Astrocyte of the spinal cord (primary cell): ENCODE measurements at places on chromosomes 3 and 15.
A peak's percentile ranks its signal among the peaks of the same experiment; 100 is the strongest.

DNA sequence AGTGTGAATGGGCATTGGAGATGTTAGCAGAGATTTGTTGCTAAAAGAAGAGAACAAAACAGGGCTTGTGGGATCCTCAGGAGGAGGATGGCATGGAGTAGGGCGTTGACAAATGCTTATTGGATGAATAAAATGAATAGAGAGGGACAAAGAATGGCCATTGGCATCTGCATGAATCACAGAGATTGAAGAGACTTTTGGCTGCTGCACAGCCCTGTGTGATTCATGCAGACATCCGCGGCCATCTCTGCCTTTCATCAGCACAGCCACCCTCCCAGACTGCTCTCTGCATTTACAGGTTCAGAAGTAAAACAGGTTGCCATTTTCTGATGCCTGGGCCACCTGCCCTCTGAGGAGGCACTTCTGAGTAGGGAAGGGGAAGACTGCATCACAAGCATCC lies 397.9 kb downstream of the EPHB1 start:
- no peak for DNase-seq

GRCh38 chr3:112187300-112187699 lies 54.3 kb upstream of the GCSAM start:
- DNase-seq = no peak

DNA sequence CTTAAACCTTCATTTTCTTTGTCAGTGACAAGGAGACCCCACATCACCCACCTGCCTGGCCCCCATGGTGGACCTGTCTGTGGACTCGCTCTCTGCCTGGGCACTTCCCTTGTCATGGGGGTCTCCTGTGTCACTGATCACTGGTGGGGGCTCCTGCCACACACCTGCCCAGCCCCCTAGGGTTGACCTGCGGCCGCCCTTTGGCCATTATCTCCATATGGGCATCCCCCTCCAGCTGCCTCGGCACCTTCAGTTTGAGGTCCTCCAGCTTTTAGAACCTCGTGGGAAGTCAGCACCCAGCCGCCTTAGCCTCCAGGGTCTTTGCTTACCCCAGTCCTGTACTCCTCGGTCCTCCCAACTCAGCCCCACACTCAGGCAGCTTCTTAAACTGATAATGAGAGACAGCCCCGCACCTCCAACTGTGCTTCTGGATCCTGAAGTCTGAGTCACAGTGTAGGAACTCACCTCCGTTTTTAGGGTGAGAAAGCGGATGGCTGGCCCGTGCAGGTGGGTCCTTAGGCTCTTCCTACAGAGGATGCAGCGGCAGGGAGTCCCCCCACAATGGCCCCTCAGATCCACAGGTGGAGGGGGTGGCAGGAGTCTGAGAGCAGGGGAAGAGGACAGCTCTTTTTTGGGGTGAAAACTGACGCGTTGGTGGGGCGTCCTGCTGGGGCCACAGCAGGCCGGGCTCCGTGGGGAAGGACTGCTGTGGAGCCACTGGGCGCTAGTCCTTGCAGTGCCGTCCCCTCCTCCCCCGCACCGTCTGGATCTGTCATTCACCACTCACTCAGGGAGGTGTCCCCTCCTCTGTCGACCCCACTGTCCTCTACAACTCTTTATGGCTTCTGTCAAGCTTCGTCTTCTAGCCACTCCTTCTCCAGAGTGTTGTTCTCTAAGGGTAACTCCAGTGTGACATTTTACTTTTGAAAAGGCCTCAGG lies 8.7 kb upstream of the PRR23E start:
- DNase-seq = no peak

DNA sequence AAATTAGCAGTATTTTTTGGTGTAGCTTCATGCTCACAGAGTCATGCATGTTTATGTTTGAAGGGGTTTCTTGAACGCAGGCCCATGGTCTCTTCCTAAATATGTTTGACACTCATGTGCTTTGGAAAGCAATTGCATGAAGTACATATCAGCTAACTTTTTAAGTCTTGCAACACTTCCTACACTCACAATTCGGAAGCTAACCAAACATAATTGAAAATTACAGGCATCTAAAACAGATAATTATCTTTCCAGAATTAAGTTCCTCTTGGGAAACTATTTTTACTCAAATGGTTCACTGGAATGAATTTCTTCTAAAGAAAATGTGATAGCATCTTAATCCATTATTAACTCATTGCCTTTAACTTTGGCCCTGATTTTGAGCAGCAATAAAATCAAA lies 438.9 kb downstream of the RAP2B start:
- no peak for DNase-seq

DNA sequence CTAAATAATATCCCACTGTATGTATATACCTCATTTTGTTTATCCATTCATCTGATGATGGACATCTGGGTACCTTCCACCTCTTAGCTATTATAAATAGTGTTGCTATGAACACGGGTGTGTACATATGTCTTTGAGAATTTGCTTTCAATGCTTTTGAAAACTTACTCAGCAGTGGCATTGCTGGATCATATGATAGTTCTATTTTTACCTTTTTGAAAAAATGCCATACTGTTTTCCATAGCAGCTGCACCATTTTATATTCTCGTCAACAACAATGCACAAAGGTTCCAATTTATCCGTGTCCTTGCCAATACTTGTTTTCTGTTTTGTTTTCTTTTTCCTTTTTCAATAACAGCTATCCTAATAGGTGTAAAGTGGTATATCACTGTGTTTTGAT lies 77.1 kb downstream of the PEAK1 start:
- DNase-seq = no peak

GRCh38 chr15:78641102-78641748 lies at the start of gene CHRNB4:
Gene CHRNB4 (minus strand): TSS chr15:78641210. CDS start chr15:78641133, 77 bp downstream.
- no peak for DNase-seq

DNA sequence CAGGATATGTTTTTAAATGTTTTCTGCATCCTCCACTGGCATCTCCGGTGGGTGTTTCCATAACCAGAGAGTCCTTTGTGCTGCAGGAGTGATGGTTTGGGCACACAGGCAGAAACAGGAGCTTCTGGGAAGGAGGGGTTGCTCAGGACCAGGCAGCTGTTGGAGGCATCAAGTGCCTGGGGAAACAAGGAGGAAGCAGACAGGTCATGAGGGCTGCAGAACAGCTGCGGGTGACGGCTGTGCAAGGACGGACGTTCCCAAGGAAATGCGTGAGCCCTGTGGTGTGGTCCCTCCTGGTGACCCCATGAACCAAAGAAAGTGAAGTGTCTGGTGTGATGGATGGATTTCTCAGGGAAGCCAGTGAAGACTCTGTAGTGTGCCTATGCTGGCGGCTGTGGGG lies 61.2 kb upstream of the TNFAIP8L3 start:
- no peak for DNase-seq

DNA sequence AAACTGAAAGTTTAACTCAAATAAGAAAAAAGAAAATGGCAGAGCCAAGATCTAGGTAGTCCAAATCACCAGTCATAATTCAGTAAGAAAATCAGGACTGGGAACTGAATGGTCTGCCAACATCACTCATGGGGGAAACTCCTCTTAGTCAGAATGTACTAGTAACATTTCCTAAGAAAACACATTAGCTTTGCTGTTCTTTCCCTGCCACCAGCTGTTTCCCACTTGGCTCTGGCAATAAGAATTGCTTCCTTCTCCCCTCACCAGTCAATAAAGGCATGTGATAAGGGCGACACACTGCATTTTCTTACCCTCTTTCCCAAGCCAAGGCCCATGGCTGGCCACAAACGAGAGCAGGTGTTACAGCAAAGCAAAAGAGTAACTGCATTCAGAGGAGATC lies 46.1 kb downstream of the PIK3R4 start:
- DNase-seq = peak; percentile 62

- DNase-seq = peak; percentile 15
These were observed 41.1 kb upstream of the SEC61A1 start for GRCh38 chr3:128011140-128011539.

GRCh38 chr3:101676765-101677435 lies at the start of gene ZBTB11:
Gene ZBTB11 (minus strand): TSS chr3:101677132. CDS start chr3:101676914, 218 bp downstream.
- peak; percentile 100 for DNase-seq

- no peak for DNase-seq
These were observed 35.4 kb downstream of the RNU5B-1 start for GRCh38 chr15:65339920-65340319.

DNA sequence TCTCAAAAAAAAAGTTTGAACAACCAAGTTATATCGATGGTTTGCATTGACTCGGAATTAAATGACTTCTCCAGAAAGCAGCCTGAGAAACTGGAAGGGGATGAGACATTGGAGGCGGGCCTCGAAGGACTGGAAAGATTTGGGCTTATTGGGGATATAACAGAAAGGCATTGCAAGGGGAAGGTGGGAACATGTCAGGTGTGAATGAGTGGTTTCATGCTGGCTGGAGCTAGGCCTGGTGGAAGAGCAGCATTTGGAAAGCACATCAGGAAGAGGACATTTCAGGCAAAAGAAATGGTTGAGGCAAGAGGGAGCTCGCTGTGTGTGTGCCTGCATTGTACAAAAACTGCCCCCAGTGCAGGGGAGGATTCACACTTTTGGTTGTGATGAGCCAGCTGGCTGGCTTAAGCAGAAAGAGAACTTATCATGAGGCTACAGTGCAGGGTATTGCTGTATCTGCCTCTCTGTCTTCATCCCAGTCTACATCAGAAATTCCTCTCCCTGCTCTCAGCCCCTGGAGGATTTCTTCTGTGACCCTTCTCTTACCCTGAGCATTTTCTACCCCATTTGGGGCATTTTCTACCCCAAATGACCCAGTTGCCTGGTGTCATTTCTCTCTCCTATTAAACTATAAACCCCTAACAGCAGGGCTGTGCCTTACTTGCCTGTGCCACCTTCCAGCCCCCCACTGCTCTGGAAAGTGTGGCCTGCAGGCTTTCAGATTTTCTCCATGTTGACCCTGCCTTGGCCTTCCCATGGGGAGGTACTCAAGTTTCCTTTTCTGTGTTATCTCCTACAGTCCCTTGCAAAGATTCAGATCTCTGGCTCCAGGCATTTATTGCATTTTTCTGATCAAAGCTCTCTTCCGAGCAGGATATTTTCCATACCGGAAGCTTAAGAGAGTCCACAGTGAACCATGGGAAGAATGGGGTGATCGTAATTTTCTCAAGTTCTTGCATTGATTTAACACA lies 64.4 kb upstream of the FLNB start:
- DNase-seq = no peak

- no peak for DNase-seq
These were observed 24.4 kb upstream of the TNFAIP8L3 start for GRCh38 chr15:51119120-51119519.

DNA sequence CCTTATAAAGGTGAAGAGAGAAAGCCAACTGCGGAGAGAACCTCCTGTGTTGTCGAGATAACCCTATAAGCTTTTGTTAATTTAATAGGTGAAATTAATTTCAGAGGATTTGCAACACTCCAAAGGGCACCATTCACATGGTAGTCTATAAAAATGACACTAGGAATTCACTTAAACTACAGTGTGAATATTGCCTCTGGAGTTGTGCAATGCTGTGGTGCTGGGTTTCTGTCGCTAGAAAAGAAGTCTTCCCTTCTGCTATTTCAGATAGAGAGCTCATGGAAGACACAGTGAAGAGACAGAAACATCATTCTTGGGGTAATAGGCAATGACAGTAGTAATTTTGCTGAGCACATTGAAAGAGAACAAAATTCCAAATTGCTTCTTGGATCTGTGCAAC lies 28.8 kb upstream of the PROK2 start:
- no peak for DNase-seq
